CD4-positive, alpha-beta T cell treated with Interleukin-6 at 100 ng/mL for 8 hours (primary cell): ENCODE measurements at places on chromosomes 7 and 10.

- no peak for DNase-seq
Measured at GRCh38 chr7:112500619-112501018, 19.8 kb downstream of the LSMEM1 start.

DNA sequence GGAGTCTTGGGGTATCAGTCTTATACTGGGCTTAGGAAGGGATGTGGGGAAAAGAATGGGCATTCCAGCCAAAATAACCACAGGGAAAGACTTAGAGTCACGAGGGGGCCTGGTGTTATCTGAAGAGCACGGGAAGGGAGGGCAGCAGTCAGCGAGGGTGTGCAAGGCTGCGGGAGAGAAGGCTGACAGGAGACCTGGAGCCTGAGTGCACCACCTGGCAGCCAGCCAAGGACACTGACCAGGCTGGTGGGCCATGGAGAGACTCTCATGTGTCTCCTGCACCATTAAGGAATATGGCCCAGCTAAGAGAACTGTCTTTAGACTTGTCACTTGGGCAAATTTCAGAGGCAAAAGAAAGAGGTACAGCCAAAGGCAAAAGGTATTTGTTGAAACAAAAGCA is 69.6 kb downstream of the PKD1L1 start:
- no peak for DNase-seq

GRCh38 chr10:12160664-12161063 is 31.2 kb downstream of the SEC61A2 start:
- DNase-seq = no peak

GRCh38 chr10:23442936-23443335 is 4.1 kb downstream of the OTUD1 start:
- no peak for DNase-seq

DNA sequence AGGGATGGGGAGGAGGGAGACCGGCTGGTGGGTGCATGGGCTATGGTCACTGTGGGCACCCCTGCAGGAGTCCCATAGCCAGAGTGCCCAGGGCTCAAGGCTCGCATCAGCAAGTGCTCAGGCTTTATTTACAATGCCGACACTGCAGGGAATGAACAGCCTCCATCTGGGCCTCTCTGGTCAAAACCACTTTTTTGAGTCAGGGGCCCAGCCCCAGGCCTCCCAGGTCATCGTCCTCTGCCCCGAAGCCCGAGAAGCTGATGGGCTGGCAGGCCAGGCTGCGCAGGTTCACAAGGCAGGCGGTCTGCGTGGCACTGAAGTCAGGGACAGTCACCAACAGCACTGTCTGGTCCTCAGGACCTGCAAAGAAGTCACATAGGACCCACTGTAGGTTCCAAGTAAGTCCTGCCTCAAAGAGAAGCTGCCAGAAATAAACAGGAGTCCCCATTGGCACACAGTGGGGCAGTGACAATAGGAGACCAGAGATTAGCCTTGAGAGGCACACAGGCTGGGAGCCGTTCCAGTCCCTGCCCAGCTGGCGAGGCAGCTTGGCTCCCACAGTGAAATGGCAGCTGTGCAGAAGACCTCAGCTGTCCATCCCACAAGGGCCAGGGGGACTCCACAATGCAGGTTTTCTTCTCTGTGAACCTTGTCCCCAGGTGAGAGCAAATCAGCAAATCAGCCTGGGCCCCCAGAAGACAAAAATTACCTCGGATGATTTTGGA is 8.6 kb downstream of the POLD2 start:
- no peak for DNase-seq

DNA sequence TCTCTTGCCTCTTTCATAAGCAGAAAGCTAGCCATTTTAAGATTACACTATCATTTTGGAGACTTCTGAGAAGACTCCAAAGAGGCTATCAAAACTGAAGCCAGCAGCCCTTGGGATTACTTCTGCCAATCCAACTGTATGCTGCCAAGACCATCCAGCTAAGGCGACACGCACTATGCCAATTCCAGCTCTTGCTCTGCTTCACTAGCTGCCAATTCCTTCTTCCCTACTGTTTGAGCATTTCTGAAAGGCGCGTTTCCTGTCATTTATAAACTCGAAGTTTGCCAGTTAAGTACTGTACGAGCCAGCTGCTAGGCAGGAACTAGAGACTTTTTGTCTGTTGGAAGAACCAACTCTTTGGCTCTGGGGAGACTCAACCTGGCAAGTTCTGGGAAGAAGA is 36.5 kb downstream of the MALSU1 start:
- no peak for DNase-seq

DNA sequence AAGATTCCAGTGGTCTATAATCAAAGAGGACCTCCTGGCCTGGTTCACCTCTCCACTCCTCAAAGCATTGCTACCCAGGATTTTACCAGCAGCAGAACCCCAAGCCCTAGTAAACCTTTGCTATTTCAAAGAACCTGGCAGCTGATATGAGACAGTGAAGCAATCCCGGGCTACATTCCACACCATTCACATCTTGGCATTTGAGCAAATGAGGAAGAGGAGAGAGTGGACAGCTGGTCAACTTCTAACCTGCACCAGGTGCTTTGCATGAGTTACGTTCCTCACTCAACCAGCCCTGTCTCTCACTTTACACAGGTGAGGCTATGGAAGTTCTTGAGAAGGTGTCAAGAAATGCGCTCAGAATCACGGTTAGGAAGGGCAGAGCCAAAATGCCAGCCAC is 1.1 kb downstream of the CCDC3 start:
- DNase-seq = no peak

DNA sequence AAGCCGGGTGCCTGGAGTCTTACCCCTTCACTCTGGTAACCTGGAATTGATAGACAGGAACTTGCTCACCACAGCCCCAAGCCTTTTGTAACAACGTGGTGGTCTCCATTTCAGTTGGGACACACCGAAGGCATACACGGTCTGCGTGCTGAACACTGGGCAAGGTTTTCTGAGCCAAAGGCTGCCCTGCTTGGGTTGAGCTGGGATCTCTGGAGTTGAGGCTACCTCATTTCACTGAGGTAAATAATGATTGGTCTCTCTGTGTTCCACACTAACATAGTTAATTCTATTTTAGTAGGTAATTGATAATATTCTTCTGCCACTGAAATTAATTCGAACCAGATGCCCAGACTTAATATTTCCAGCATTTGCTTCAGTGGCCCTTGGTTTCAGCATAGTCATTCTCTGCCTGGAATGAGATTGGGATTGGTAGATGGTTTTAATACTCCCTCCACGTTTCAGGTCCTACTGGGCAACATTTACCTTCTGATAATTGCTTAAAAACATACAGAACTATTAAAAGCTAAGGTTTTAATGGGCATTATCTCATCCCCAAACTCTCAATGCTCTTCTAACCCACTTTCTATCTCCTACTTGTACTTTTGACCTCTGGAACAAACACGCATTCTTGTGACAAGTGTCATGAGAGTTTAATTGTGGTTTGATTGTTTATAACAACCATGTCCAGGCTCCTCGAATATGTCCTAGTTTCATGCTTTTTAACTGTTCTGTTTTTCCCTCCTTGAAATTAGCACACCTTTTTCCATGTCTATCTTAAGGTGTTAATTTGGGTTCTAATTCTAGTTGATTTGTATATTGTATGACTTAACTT is 202.3 kb upstream of the KLF6 start:
- no peak for DNase-seq

DNA sequence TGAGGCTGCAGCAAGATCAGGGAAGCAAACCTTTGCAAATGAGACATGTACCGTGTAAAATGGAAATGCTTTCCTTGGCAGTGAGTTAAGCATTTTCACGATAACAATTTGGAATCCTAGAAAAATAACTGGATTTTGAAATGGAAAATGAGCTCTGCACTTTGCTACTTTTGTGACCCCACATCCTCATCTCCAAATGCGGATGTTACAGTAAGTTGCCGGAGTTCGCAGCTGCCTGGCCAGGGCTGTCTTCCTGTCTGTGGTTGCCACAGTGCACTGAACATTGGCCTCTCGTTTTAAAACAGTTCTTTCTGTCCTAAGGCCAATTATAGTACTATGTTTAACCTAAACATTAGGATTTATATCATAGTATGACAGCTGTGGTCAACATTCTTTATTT is 136.2 kb upstream of the FZD8 start:
- no peak for DNase-seq

GRCh38 chr10:123136806-123137642 is 1.3 kb downstream of the HMX3 start:
- no peak for DNase-seq
